Right ventricle myocardium inferior (tissue), 1 donor: ENCODE measurements at places on chromosomes 12 and 14. TPM values are rescaled to one million over a fixed set of nuclear protein-coding genes. Genes with fewer than 3 reads are reported as not detected.

GRCh38 chr12:28127455-28127854 is 62.8 kb upstream of the CCDC91 start:
- DNase-seq, result no peak

DNA sequence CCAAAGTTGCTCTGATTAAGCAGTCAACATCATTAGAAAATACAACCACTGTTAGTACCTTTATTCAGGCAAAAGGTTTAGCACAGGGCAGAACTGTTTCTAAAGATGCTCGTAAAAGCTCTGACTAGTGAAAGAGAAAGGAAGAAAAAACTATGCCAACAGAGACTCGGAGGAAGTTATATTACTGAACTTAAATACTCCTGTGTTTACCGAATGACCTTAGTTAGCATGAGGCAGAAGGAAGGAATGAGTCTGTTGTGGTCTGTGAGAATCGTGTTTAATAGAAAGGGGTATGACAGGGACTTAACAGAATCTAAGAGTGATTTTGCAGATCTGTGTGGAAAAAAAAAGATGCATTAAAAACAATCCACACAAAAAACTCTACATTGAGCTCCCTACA is 84.1 kb upstream of the OVCH1 start:
- DNase-seq, result no peak

DNA sequence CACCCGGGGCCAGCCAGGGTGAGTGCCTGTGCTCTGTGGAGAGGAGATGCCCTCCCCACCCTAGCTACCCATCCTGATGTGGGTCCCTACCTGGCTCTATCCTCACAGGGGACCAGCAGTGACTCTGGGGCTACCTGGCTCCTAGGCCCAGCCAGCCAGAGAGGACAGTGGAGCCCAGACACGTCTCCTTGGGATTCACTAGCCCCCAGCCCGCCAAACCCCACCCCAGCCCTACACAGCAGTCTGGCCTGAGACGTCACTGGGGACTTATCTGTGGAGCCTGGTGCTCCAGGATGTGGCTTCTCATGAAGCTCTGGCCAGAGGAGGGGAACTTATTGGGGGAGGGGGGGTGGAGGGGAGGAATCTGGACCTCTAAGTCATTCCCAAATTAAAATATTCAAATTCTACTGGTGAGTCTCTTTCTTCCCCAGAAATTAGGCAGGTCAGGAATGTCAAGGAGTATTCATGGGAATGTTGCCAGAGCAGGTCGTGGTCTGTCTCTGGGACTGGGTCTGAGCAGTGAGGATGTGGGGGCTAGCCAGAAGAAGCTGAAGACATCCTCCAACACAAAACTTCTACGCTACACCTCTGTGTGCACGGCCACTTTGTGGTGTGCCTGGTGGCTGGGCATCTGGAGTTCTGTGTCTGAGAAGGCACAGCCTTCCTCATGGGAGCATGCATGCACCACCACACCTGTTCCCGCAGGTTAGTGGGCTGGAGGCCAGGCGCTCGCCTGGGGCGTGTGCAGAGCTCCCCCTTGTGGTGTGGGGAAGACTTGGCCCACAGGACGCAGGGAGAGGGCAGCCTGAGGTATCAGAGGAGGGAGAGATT is 2.7 kb downstream of the CMTM5 start:
- DNase-seq, result peak; percentile 84

GRCh38 chr12:49092086-49092815 is 2.4 kb downstream of the DHH start:
- DNase-seq, result no peak

DNA sequence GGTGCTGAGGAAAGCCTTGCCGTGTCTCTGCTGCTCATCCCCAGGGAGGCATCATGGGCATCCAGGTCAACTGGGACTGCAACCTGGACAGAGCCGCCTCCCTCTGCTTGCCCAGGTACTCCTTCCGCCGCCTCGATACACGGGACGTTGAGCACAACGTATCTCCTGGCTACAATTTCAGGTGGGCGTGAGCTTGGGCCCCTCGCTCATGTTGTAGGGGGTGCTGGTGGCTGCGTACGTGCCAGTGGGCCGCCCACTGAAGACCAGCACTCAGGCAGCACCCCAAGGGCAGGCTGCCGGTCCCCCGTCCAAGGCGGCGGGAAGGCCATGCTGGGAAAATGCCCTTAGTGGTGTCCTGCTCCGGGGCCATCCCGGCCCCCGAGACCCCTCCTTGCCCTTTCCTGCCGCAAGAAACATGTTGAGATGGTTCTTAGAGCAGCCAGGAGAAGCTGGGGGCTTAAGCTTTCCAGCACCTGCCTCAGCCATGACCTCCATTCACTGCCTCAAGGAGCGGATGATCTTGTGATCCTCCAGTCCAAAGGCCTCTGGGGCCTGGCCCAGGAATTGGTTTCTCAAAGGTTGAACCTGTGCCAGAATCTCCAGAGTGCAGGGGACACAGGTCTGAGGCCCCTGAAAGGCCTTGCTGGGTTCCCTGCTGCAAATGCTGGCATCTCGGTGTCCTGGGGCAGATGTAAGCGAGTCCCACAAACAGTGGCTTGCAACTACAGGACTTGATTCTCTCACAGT is 19.2 kb downstream of the P2RX4 start:
- no peak for DNase-seq

DNA sequence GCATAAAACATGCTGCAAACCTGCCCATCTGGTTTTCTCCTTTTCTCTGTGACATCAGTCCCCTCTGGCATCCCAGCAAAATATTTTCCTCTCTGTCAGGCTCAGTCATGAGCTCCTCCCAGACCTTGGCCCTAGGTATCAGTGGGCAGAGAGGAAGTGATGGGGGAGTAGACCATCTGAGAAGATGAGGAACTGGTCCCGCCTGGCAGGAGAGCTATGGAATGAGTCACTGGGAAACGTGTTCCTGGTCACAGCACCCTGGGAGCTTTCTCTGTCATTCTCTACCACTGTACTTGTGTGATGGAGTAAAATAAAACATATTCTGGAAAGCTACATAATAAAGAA is 5.0 kb upstream of the SRSF9 start:
- no peak for DNase-seq

RIMBP2 gene
- not detected for total RNA-seq

KLRB1 gene
- 0.38 TPM for total RNA-seq

CD163L1 gene
- 3.0 TPM for total RNA-seq
